ENCODE measurements at places on chromosomes 12 and 14.
A peak's percentile ranks its signal among the peaks of the same experiment; 100 is the strongest.

- DNase-seq, result peak; percentile 38
Measured at GRCh38 chr14:91897106-91897701, 29.9 kb upstream of the TC2N start.

GRCh38 chr14:102927878-102928411 lies 5.5 kb downstream of the AMN start:
- DNase-seq, result no peak

GRCh38 chr14:20798318-20798717 lies 4.3 kb downstream of the RNASE1 start:
- DNase-seq, result no peak

DNA sequence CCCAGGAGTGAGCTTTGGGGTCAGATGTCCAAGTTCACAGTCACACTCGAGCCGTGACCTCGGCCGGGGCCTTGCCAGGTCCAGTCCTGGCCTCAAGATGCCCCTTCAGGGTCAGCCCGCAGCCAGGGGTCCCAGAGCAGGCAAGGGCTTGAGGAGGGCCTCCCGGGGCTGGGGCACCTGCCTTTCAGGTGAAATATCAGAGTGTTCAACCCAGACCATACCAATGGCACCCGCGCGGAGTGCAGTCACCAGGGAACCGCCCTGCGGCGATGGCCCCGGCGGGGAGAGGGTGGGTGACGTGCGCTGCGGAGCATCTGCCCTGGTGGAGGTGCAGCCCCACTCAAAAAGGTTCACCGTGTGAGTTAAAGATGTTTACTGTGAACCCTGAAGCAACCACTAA lies 16.9 kb downstream of the LRCOL1 start:
- no peak for DNase-seq

DNA sequence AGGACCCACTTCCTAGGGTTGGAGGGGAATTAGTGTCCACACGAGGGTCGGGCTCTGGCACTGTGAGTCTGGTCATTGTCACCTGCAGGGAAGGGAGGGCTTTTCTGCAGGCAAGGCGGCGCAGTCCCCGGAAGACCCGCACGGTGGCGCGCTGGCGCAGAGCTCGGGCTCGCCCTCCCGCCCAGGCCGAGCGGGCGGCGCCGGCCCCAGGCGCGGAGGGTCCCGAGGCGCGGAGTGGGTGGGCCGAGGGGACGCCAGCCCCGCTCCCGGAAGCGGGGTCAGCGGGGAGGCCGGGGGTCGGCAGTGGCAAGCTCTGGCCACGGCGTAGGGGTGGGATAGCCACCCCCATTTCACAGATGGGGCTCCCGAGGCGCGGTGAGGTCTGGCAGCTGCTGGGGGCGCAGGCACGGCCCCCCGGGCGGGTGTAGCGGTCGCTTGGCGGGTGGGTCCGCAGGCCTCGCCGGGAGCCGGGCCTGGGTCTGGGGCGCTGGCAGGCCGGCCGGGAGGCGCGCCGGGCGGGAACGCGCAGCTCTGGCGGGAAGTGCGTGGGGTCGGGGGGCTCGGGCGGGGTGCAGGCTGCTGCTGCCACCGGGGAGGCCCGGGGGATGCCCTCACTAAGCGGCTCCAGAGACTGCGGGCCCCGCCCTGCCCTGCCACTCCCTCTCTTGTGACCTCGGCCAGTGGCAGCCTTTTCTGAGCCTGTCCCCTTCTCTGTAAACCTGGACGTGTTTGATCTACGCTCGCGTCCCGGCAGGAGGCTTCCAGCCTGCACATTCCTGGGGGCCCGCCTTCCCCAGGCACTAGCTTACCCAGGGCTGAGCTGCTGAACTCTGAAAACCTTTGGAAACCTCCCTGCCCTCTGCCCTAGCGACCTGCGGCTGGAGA lies 46.1 kb downstream of the CYP46A1 start:
- DNase-seq, result peak; percentile 71

DNA sequence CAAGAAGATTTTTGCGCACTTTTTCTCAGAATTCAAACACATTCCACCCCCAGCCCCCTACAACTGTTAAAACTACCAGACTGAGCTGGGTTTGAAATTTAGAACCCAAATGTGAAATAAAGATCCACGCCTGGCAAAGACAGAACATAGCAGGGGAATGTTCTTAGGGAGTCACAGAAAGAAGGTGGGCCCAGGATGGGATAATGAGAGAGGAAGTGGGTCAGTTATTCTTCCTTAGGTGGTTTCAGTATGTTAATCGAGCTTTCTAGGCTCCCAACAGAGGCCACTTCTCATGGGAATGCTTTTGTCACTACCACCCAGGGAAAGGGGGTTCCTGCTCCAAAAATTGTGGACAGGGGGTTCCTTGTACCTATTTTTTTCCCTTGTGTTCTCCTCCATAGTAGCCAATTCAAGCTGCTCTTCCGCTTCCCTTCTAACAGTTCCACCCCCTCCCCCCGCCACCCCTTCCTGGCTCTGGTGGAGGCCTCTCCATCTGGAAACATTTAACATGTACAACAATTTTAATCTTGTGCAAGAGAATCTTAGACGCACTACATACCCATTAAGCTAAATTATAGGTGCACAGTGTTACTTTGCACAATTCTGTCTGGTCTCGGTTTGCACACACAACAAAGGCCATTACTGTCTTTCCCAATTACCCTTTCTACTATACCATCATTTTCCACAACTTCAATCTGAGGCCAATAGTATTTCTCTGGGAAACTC lies 218.1 kb downstream of the MON2 start:
- DNase-seq, result no peak

DNA sequence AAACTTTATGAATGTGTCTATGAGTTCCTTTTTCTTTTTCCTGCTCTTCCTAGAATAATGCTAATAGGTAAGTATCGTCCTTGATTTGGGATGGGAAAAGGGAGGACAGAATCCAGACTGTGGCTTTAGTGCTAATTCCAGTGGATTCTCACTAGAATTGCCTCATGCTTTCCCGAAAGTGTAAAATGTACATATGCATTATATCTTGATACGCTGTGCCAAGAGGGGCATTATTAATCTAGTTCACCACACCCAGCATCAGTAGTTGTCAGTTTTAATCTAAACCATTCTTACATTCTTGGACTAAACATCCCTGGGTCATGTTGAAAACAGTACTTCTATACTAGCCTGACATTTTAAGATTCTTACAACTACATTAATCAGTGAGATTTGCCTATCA lies 49.3 kb downstream of the GCH1 start:
- no peak for DNase-seq

DNA sequence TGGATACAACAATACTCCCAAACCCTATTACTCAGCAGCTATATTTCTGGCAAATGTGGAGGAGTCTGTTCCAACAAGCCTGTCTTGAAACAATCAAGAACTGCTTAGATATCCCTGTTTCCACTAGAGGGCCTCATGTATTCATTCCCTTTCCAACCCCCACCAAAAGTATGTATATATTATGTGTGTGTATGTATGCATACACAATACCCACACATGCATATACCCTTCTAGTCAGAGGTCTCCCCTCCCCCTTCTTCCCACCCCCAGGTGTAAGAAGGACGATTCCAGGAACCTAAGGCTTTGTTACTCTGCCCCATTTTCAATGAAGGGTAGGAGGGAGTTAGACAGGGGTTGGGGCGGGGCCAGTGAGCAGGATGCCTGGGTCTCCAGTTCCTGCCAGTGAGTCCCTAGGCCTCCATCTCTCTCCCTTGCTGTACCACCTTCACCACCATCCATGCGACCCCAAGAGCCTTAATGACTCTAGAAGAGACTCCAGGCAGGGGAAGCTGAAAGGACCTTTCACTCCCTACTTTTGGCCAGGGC lies at the start of gene DGKA:
DGKA (plus strand) TSS at position 392 of the 546 bp plus-strand sequence. CDS start 5,342 bp downstream, outside the sequence.
- peak; percentile 37 for DNase-seq

DNA sequence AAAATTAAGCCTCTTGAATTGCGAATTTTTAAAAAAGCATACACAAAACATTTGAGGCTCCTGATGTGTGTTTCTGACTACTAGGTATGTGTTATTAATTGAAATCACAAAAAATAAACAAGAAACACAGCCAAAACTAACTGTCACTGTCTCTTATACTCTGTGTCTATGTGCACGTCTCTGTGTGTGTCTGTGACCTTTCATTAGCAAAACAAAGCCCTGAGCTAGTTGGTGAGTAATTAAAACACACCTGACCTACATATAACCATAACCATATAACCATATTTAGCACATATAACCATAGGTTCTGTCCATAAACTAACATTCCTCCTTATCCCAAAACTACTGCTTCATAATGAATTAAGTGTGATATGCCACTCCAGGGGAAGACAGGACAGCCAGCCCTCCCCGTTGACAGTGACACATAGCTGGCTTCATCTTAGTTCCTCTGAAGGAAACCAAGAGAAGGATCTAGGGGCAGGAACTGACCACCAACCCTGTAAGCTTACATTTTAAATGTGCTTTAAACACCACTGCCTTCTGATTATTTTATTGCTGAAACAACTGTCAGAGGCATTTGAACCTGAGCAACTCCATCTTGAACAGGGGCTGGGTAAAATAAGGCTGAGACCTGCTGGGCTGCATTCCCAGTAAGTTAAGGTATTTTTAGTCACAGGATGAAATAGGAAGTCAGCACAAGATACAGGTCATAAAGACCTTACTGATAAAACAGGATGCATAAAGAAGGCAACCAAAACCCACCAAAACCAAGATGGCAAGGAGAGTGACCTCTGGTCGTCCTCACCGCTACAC lies 106.7 kb downstream of the PPP2R5E start:
- DNase-seq, result no peak

DNA sequence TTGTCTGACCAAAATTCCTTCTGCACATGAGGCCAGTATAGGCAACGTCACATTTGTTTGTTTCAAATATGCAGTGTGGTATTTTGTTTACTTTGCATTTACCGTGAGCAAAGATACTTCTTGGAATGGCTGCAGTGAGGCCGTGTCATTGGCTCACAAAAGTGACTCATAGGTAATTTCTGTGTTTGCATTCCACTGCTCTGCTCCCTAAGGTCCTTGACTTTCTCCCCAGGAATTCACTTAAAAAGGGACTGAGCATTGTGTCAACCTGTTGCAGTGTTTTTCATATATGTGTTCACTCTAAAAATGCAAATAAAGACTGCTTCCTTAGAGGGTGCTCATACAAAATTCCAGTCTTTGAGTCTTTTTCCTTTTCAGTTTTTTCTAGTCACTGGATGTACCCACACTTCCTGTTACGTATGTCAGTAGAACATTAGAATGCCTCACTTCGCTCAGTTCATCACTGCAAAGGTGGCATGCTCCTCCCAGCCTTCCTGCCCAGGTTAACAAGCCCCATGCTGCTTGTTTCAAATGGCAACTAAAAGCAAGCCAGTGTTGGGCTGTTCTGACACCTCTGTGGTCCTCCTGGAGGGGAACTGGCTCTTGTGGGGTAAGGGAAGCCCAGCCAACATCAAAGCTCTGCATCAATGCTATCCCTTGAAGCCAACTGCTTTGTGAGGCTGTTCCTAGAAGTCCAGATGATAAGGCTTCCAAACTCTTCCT lies 9.1 kb downstream of the C12orf76 start:
- no peak for DNase-seq

- no peak for DNase-seq
Measured at GRCh38 chr14:59939828-59940227, 19.9 kb downstream of the LRRC9 start.

DNA sequence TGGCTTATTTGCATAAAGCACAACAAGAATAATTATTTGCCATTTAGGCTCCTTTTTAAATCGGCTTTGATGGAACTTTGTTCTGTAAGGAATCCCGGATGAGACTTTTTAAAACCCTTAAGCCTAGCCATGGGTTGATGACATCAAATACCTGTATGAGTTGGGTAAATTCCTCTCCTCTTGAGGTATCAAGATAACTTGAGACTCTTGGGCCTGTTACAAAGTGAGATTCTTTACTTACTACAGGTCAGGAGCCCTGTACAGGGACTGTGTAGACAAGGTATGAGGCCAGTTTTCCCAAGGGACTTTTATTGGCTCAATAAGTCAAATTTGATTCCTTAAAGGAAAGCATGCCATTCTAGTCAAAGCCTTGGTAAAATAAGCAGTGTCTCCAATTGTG lies 68.8 kb downstream of the HSD17B6 start:
- no peak for DNase-seq

- DNase-seq, result no peak
Measured at GRCh38 chr14:29005647-29006046, 239.1 kb downstream of the FOXG1 start.

DNA sequence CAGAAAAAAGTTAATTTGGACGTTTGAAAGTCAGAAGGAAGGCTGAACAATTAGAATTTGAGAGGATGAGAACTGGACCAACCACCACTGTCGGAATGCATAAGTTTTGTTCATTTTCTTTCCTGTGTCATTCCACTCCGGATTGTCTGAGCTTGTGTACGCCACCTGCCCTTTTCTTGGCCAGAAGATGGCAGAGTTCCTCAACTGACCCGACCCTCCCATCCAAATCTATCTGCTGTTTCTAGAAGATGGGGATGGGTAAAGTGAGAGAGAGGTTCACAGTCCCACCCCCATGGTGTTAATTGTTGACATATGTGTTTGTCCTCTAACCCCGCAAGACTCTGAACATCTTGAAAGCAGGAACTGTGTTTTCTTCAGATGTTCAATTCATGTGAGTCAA lies 388.0 kb downstream of the VRK1 start:
- DNase-seq, result no peak

GRCh38 chr14:56206596-56206995 lies 88.4 kb downstream of the PELI2 start:
- DNase-seq, result no peak

GRCh38 chr14:101731187-101732080 lies 30.1 kb upstream of the PPP2R5C start:
- peak; percentile 88 for DNase-seq

Measured in NCI-H2081 (cell line).